ENCODE measurements at places on chromosomes 7 and 10. TPM values are rescaled to one million over a fixed set of nuclear protein-coding genes. Genes with fewer than 3 reads are reported as not detected.

The STAMBPL1 gene
- total RNA-seq, result 15.6 TPM

The NUTM2D gene
- 2.1 TPM for total RNA-seq

The EPHA1 gene
- not detected for total RNA-seq

- no peak for DNase-seq
These were observed 48.9 kb downstream of the AKR1D1 start for GRCh38 chr7:138125119-138125518.

DNA sequence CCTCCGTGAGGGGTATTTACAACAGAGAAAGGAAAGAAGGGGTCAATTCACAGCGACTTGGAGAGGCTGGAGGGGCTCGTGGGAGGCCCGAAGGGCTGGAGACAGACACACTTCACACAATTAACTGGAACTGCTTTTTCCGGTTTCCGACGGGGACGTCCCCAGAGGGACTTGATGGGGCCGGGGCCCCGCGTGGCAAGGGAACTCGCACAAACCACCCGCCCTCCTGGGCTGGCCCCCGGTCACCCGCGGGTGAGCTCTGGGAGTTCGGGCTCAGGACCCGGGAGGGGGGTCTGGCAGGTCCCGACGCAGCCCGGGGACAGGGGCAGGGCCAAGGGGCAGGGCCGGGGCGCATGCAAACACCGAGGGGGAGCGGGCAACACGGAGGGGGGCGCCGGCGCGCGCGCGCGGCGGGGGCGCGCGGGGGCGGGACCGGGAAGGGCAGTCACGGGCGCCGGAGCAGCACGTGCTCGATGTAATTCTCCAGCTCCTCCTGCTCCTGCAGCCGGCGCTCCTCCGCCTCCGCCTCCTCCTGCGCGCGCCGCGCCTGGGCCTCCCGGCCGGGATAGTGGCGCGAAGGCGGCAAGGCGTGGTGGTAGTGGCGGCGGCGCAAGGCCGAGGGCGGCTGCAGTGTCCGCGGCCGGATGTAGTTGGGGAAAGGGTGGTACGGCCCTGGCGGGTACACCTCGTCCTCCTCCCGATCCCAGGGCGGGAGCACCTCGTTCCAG lies 2.7 kb downstream of the VGF start:
- peak; percentile 72 for DNase-seq
